ENCODE measurements at places on chromosomes 3 and 15. TPM values are rescaled to one million over a fixed set of nuclear protein-coding genes. Genes with fewer than 3 reads are reported as not detected.

- no peak for DNase-seq
Observed at GRCh38 chr3:29168696-29169095, 112.2 kb upstream of the RBMS3 start.

SNX22 gene
- 29.8 TPM for total RNA-seq

OR5H14 gene
- not detected for total RNA-seq

SERPINI2 gene
- total RNA-seq, result 0.71 TPM

- no peak for DNase-seq
Observed at GRCh38 chr3:31389939-31390338, 142.8 kb upstream of the STT3B start.

- DNase-seq, result no peak
Observed at GRCh38 chr3:45933591-45933990, 9.7 kb upstream of the CXCR6 start.

GRCh38 chr3:17116007-17116600 lies 231.3 kb downstream of the PLCL2 start:
- DNase-seq, result no peak

DNA sequence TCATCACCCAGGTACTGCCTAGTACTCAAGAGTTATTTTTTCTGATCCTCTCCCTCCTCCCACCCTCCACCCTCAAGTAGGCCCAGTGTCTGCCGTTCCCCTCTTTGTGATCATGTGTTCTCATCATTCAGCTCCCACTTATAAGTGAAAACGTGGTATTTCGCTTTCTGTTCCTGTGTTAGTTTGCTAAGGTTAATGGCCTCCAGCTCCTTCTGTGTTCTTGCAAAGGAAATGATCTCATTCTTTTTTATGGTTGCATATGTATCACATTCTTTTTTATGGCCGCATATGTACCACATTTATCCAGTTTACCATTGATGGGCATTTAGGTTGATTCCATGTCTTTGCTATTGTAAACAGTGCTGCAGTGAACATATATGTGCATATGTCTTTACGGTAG lies 8.2 kb upstream of the GANC start:
- DNase-seq, result no peak

DNA sequence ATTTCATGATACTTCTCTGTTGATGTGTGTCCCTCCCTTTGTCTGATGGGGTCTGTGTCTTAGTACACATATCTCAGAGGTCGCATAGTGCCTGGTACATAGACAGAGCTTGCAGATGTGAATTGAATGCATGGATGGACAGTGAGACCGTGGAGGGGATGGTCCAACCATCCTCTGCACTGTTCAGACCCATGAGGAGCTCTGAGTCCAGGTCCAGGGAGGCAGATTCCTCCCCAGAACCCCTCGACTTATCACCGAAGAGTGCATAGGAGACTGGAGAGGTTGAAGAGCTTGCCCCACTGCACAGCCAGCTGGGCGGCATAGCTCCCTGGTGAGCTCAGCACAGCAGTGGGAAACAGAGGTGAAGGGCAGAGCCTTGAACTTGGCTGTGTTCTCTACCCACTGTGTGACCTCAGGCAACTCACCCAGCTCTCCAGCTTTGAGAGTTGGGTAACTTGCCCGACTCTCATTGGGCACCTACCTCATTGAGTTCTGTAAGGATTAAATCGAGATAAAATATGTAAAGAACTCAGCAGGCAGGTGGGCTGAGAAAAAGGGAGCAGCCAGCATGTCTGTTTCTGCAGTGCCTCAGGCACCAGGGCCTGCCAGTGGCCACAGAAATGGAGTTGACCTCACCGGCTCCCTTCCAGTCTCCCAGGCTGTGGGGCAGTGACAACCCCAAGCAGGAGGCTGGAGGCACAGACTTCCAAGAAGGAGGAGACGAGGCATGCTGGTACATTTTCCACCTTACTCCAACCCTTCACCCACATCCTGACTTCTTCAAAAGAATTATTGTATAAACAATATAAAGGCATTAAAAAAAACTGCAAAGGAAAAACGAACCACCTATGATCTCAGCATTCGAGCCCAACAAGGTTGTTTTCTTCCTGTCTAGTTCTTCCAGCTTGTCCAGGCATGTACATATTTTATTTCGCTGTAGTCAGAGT lies 54.1 kb upstream of the TFRC start:
- DNase-seq, result no peak

PDE8A gene
- 21.1 TPM for total RNA-seq

C2CD4A gene
- not detected for total RNA-seq

CD200R1 gene
- total RNA-seq, result 1.1 TPM

DNA sequence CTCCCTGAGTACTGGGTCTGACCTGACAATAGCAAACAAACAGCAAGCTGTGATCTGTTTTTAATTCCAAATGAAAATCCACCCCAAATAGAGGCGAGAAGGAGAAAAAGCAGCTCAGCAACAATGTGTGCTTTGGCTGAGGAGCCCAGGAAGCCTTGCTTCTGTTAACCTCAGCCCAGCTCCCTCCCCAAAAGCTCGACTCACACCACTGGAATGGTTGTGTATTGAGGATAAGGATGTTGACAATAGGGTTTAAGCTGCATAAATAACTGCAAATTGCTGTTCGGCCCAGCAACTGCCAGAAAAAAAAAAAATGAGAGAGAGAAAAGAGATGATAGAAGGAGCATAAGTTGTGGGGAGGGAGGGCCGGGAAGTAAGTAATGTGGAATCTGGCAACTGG lies 104.0 kb upstream of the TBC1D5 start:
- no peak for DNase-seq

Data from left cardiac atrium (tissue), 4 donors.